Thoracic aorta endothelial cell (primary cell): ENCODE measurements at places on chromosomes 5 and 9. TPM values are rescaled to one million over a fixed set of nuclear protein-coding genes. Genes with fewer than 3 reads are reported as not detected.

Gene SARDH
- 0.40 and 0.50 TPM in 2 replicates for total RNA-seq

Gene SPATA31D4
- total RNA-seq = not detected in 2 replicates

Gene TNFSF8
- total RNA-seq = 0.13 TPM in 1 of 2 replicates, not detected in the other

Gene CORO2A
- 0.40 and 0.72 TPM in 2 replicates for total RNA-seq

Gene TMEM267
- 13.8 and 15.6 TPM in 2 replicates for total RNA-seq

Gene NR2F1
- 35.6 and 39.2 TPM in 2 replicates for total RNA-seq

Gene KCTD16
- 0.07 and 0.27 TPM in 2 replicates for total RNA-seq

Gene QRFP
- total RNA-seq = not detected in 2 replicates

Gene SMIM33
- 0.13 TPM in 1 of 2 replicates, not detected in the other for total RNA-seq

Gene GPX8
- total RNA-seq = 101 and 118 TPM in 2 replicates

Gene EDIL3
- total RNA-seq = 5.3 and 5.7 TPM in 2 replicates

Gene TMC1
- total RNA-seq = 2.2 and 3.2 TPM in 2 replicates

Gene KCNT1
- not detected in 2 replicates for total RNA-seq

Gene FCN2
- not detected in 2 replicates for total RNA-seq

Gene RBM27
- 37.2 and 43.9 TPM in 2 replicates for total RNA-seq

Gene PCDHGA7
- total RNA-seq = 0.65 and 2.0 TPM in 2 replicates

Gene AJM1
- total RNA-seq = 0.66 and 0.72 TPM in 2 replicates

Gene NOTCH1
- total RNA-seq = 116 and 138 TPM in 2 replicates

Gene SLC24A2
- total RNA-seq = under 0.01 and 0.14 TPM in 2 replicates

Gene POLR3G
- 29.0 and 41.1 TPM in 2 replicates for total RNA-seq

Gene STPG3
- total RNA-seq = not detected in 2 replicates

Gene OR1Q1
- not detected in 2 replicates for total RNA-seq

Gene NMRK1
- total RNA-seq = 31.0 and 36.2 TPM in 2 replicates

Gene ARHGEF39
- total RNA-seq = 1.5 and 4.2 TPM in 2 replicates

Gene EPB41L4A
- total RNA-seq = 19.8 and 26.1 TPM in 2 replicates

Gene GPR150
- 0.27 and 0.29 TPM in 2 replicates for total RNA-seq

Gene NME5
- total RNA-seq = 1.1 and 1.6 TPM in 2 replicates

Gene IL17B
- total RNA-seq = not detected in 2 replicates

Gene STXBP1
- 29.8 and 42.1 TPM in 2 replicates for total RNA-seq

Gene NR4A3
- under 0.01 and 0.07 TPM in 2 replicates for total RNA-seq

Gene VCAN
- 0.57 and 6.3 TPM in 2 replicates for total RNA-seq

Gene SLC1A1
- total RNA-seq = 27.1 and 36.8 TPM in 2 replicates

Gene ZNF79
- total RNA-seq = 11.6 and 14.9 TPM in 2 replicates

Gene NMUR2
- not detected in 2 replicates for total RNA-seq

Gene TNC
- 0.80 and 12.1 TPM in 2 replicates for total RNA-seq

Gene BRINP1
- 0.13 and 0.14 TPM in 2 replicates for total RNA-seq

Gene CDK5RAP2
- 35.3 and 35.5 TPM in 2 replicates for total RNA-seq

Gene ROPN1L
- total RNA-seq = 0.53 and 1.9 TPM in 2 replicates

Gene TAF1L
- total RNA-seq = under 0.01 TPM in 1 of 2 replicates, not detected in the other

Gene CSF2
- total RNA-seq = not detected in 2 replicates

Gene SPATA31E1
- not detected in 2 replicates for total RNA-seq

Gene RIC1
- total RNA-seq = 44.3 and 45.7 TPM in 2 replicates
